Stimulated activated CD4-positive, alpha-beta T cell treated with anti-CD3 and anti-CD28 coated beads, Interleukin-1b, Interleukin-23, amount 100 ng/mL, for 1 hour (primary cell): ENCODE measurements at places on chromosomes 11 and 22.

DNA sequence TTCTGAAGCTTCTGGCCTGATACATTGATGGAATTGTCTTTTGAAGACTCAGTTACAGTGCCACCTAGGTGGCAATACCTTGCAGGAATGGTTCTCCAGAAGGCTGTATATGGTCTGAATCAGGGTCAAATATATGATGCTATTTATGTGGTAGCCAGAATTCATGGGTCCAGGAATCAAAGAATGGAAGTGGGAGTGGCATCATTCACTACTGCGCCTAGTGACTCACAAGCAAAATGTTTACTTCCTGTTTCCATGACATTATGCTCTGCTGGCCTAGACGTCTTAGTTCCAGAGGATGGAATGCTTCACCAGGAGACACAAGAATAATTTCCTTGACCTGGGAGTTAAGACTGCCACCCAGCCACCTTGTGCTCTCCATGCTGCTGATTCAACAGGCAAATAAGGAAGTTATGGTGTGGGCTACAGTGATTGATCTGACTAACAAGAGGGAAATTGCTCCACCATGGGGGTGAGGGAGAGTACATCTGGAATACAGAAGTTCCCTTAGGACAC, 491.8 kb downstream of the ETS1 start:
- DNase-seq = no peak

GRCh38 chr11:20599221-20600019, at the start of gene SLC6A5:
TSS of gene SLC6A5 (plus strand) at chr11:20599608. CDS start at chr11:20599673, 65 bp downstream.
- DNase-seq = no peak

DNA sequence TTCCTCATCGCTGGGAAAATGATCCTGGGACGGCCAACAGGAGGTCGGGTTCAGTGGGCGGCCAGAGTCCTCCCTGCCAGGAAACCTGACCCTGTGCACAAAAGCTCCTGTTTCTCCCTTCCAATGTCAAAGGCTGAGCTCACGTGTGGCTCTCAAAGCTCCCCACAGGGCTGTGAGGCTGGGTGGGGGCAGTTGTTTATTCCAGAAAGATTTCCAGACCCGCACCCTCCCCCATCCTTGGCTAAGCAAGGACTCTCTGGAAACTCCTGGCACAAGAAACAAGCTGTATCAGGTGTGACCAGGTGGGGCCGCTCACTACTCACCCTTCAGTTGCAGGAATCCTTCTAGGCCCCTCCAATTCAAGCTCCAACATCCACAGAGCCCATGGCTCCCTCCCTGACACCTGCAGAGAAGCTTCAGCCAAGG, 131.9 kb downstream of the SHANK2 start:
- no peak for DNase-seq

DNA sequence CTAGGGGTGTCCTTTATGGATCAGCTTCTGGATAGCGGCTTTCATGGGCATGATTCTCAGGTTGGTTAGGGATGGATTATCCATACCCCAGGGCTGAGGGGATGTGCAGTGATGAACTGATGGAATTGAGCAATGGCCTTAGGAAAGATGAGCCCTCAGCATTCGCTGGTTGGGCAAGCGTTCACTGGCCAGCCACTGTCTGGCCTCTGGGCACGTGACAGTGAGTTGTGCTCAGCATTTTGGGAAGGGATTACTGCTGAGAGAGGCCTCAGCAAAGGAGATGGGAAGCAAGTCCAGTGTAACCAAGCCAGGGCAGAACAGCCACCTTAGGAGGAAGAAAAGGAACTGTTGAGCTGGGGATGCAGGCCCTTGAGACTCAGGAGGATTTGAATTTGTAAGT, 17.4 kb downstream of the UBASH3B start:
- DNase-seq = no peak
